ENCODE measurements at places on chromosomes 12 and 14.

DNA sequence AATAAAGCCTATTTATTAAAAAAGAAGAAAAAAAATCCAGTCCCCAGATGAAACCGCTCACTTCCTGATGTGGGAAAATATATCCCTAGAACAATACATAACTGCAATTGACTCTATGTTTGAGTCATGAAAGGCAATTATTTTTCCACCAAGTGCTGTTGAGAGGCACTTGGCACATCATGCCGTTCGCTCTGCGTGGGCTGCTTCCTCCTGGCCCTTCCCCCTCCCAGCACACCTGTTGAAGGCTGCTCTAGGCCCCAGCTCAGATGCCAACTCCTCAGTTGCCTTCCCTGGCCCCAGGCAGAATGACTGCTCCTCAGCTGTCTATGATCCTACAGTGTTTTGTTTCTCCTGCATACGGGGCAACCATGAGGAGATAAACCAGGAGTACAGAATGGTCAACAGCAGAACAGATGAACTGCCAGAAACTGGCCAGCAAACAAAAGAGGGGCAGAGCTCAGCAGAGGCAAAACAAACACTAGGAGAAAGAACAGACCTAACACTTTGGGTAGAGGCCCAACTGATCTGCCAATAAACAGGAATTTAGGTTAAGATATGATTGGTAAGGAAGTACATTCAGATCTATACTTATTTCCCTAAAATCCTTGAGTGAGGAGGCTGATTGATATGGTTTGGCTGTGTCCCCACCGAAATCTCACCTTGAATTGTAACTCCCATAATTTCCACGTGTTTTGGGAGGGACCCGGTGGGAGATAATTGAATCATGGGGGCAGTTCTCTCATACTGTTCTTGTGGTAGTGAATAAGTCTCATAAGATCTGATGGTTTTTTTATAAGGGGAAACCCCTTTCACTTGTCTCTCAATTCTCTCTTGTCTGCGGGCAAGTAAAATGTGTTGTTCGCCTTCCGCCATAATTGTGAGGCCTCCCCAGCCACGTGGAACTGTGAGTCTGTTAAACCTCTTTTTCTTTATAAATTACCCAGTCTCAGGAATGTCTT, 58.6 kb downstream of the SLC38A1 start:
- DNase-seq, result no peak

- DNase-seq, result no peak
These were observed 37.7 kb downstream of the GLT8D2 start for GRCh38 chr12:104012331-104012730.

DNA sequence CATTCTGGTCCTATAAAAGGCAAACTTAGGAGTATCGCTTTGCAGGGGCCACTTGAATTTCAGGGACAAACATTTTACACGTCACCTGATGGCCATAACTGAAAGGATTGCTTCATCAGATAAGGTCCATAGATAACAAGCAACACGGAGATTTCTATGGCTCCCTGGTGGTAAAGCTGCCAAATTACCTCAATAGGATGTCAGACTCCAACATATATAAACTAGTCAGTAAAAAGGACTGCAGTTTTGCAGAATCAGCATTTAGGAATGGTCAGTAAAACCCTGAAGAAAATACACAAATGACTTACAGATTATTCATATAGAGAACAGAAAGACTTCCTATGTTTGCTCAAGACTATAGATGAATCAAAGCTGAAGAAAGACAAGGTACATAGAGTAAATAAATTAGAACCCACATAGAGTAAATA, 66.1 kb upstream of the GRIP1 start:
- no peak for DNase-seq

- DNase-seq, result peak; percentile 86
These were observed 143.7 kb downstream of the AKAP6 start for GRCh38 chr14:32472512-32473463.

DNA sequence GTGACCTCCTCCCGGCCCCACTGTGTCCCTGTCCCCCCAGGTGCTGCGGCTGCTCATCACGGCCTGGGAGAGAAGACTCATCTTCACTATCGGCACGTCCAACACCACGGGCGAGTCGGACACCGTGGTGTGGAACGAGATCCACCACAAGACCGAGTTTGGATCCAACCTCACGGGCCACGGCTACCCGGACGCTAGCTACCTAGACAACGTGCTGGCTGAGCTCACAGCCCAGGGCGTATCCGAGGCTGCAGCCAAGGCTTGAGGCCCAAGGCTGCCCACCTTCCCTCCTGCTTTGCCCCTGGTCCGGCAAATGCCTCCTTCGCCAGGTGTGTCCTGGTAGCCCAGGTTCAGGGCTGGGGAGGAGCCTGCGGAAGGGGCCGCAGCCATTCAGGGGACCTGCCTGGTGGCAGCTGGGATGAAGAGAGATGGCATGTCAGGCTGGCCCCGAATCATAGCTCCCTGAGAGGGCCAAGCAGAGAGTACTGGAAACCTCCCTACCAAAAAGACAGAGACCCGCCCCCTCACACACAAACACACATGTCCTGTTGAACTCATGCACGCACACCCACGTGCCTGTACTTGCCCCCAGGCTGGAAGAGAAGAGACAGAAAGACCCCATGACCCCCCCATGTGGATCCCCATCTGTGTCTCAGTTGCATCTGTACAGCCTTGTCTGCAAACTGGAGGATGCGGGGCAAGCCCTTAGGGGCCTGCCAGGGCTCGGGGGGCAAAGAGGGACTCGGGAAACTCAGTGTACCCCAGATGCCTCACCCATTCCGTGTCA, 38.7 kb downstream of the RASAL1 start:
- no peak for DNase-seq

- DNase-seq, result no peak
These were observed 902 bp downstream of the ABCD2 start for GRCh38 chr12:39618701-39619100.

- DNase-seq, result no peak
These were observed 4.9 kb upstream of the SLC2A3 start for GRCh38 chr12:7940906-7941305.

- no peak for DNase-seq
These were observed 84.8 kb downstream of the PRKCH start for GRCh38 chr14:61406198-61406597.

GRCh38 chr14:102554821-102555819, 37.3 kb upstream of the RCOR1 start:
- DNase-seq, result peak; percentile 23

GRCh38 chr14:22549981-22550673, 38.9 kb downstream of the DAD1 start:
- no peak for DNase-seq

DNA sequence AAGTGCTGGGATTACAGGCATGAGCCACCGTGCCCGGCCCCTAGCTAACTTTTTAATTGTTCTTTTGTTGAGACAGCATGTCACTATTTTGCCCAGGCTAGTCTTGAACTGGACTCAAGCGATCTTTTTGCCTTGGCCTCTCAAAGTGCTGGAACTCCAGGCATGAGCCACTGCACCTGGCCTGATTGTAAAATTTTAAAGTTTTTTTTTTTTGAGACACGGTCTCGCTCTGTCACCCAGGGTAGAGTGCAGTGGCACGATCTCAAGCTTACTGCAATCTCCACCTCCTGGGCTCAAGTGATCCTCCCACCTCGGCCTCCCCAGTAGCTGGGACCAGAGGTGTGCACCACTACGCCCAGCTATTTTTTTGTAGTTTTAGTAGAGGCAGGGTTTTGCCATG, 79.1 kb upstream of the SINHCAF start:
- DNase-seq, result no peak

DNA sequence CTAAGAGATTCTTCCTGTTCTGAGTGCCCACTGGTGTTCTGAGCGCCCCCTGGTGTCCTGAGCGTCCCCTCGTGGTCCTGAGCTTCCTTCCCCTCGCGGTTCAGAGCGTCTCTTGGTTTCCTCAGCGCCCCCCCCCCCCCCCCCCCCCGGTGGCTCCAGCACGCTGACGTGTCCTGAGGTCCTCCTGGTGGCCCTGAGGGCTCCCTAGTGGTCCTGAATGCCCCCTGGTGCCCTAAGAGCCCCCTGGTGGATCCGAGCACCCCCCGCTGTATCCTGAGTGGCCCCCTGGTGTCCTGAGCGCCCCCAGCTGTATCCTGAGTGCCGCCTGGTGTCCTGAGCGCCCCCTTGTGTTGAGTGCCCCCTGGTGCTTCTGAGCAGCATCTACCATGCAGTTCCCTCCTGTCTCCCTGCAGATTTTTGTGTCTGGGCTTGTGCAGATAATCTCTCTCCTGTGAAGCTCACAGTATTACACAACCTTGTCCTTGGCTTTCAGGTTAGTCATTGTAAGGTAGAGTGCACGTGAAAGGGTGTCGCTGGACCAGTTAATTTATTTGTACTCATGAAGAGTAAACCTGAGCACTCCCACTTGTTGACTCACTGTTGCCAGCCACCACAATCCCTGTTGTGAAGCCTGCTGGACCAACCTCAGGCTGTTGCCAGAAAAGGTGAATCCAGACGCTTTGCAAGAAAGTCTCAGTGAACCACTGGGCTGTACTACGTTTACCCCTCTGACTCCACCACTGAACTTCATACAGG, 1168.4 kb downstream of the TMEM121 start:
- DNase-seq, result no peak

- no peak for DNase-seq
These were observed 28.7 kb upstream of the CPNE8 start for GRCh38 chr12:38934078-38934584.

DNA sequence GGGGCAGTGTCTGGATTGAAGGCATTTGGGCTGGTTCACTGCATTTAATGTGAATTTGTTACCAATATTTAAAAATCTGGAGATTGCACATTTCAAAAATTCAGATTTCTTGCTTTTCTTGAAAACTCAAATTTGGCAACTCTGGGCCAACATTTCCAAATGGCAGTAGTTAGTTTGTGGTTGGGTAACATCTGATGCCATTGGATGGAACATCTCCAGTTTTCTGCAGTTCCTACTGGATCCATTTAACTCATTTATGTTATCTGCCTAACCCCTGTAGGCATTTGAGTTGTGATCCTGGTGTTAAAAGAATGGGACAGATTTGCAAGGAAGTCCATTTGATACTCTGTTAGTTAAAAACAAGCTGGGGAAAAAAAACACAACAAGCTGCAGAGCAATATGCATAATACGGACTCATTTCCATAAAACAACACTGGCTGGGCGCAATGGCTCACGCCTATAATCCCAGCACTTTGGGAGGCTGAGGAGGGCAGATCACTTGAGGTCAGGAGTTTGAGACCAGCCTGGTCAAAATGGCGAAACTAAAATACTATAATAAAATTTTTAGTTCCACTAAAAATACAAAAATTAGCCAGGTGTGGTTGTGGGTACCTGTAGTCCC, 7.9 kb downstream of the EIF2B2 start:
- DNase-seq, result peak; percentile 66

DNA sequence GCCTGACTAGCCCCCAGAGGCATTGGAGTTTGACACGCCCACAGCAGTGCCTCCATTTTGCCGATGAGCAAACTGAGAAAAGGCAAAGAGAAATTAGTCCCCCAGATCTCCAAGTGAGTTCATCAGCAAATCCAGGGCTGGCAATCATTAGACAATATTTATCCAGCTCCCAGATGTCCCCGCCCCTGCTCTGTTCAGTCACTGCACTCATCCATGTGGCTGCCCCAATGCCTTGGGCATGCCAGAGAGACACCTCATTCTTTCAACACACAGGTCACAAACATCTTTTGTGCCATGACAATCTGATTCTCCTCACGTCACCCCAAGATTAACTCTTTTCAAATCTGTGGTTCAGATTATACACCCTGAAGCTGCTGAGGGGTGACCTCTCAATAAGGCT, 43.5 kb downstream of the DPF3 start:
- peak; percentile 24 for DNase-seq

DNA sequence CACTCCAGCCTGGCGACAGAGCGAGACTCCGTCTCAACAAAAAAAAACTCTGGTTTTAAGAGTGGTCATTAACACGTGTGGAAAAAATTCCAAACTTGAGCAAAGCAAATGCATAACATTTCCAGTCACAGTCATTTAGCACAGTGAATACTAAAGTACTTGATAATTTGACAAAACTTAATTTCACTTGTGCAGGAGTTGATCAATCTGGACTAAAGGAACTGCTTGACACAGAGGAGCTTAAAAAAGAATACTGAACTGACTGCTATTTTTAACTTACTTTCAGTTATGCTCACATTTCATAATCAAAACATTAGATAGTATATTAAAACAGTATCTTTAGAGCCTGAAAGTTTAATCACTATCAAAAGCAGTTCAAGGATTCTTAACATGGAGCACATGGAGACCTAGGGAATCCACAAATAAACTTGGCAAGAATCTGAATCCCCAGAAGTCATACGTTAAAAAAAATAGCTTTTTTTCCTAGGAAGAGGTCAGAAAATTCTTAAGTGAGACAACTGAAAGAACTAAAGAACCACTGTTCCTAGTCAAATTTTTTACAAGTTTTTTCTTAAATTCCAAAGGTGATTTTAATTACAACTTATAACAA, 7.4 kb downstream of the UBE2N start:
- DNase-seq, result no peak

DNA sequence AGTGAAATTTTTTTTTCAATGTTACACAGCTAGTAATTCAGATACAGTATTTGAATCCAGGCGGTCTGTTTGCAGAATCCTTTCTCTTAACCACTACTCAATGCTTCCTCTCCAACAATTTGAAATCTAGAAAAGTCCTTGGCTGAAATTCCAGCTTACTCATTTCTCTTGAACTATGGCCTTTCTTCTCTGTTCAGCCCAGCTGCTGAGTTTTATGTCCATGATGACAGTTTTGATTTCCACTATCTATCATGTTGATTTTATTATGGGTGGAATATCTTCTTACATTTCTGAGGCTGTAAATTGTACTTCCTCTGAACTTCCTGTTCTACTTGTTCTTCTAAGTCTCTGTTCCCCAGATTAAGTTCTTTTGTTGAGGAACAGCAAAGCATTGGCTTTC, 315.3 kb downstream of the DIO2 start:
- DNase-seq, result no peak
